ENCODE measurements at places on chromosomes 5 and 9.

- DNase-seq, result no peak
Measured at GRCh38 chr9:121735793-121736770, 84.6 kb downstream of the DAB2IP start.

- DNase-seq, result peak; percentile 42
Measured at GRCh38 chr9:77433675-77434445, 214.3 kb downstream of the GNA14 start.

GRCh38 chr5:96079075-96079474 is 117.4 kb upstream of the ELL2 start:
- DNase-seq, result no peak

- DNase-seq, result no peak
Measured at GRCh38 chr5:150227036-150227435, 37.2 kb downstream of the SLC6A7 start.

GRCh38 chr5:1216211-1216917 is 8.8 kb upstream of the SLC6A18 start:
- DNase-seq, result no peak

- no peak for DNase-seq
Measured at GRCh38 chr9:77498891-77499290, 149.2 kb downstream of the GNA14 start.

DNA sequence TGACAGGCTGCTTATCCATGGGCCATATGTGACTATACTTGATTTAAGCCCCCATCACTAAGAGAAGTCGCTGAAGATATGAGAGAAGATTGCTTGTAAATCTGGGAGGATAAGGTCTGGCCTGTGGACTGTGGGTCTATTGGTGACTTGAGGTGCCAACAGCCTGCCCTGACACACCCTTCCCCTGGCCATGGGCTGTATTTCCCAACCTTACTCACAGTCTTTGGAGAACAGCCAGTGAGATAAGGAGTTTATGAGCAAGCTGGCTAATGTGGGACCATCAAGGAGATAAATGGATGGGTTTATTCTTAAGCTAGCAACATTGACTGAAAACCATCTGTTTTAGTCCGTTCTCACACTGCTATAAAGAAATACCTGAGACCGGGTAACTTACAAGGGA is 231.3 kb downstream of the ZSWIM6 start:
- no peak for DNase-seq

- no peak for DNase-seq
Measured at GRCh38 chr9:95116002-95116807, 201.3 kb downstream of the FANCC start.

- no peak for DNase-seq
Measured at GRCh38 chr5:43514471-43514815, 505 bp downstream of the C5orf34 start.

DNA sequence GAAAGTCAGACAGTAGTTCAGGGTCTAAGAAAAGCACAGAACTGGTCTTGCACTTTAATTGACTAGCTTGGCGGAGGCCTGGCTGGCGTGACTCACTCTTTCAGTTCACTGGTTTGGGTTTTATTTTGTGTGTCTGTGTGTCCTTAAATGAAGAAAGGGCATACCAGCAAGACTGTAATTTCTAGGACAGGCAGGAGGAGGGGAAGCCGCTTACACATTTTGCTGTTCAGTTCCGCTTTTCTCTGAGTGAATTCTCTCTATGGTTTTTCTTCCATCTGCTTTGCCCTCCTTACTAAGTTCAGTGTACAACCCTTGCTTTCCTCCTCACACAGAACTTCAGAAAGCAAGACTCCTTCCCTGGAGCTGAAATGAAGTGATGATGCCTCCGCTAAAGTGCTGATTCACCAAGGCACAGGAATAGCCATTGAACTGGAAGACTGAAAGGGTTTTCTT is 150.8 kb downstream of the MEF2C start:
- no peak for DNase-seq

GRCh38 chr5:173664154-173664526 is 47.7 kb upstream of the BOD1 start:
- peak; percentile 35 for DNase-seq

GRCh38 chr5:473551-474192 is 30.7 kb downstream of the EXOC3 start:
- no peak for DNase-seq

- no peak for DNase-seq
Measured at GRCh38 chr5:135127439-135128240, 93.6 kb upstream of the PITX1 start.

DNA sequence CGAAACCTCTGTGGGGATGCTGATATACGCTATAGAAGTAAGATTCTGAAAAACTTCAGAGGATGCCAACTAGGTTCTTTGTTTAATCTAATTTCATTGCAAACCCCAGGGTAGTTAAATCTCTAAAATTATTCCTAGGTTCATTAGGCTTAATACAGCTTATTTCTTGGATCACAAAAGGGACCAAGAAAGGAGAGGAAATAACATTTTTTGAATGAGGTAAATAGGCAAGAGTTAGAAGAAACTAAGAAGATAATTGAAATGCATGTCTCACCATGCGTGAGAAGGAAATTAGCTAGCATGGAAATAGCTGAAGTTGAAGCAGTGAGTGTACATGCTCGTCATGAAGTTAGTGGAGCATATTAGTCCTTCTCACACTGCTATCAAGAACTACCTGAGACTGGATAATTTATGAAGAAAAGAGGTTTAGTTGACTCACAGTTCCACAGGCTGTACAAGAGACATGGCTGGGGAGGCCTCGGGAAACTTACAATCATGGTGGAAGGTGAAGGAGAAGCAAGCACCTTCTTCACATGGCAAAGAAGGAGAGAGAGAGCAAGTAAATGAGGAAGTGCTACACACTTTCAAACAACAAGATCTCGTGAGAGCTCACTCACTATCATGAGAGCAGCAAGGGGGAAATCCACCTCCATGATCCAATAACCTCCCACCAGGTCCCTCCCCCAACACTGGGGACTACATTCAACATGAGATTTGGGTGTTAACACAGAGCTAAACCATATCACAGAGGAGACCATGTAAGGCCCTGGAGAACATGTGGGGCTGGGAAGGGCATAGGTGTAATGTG is 125.1 kb upstream of the OSMR start:
- no peak for DNase-seq

DNA sequence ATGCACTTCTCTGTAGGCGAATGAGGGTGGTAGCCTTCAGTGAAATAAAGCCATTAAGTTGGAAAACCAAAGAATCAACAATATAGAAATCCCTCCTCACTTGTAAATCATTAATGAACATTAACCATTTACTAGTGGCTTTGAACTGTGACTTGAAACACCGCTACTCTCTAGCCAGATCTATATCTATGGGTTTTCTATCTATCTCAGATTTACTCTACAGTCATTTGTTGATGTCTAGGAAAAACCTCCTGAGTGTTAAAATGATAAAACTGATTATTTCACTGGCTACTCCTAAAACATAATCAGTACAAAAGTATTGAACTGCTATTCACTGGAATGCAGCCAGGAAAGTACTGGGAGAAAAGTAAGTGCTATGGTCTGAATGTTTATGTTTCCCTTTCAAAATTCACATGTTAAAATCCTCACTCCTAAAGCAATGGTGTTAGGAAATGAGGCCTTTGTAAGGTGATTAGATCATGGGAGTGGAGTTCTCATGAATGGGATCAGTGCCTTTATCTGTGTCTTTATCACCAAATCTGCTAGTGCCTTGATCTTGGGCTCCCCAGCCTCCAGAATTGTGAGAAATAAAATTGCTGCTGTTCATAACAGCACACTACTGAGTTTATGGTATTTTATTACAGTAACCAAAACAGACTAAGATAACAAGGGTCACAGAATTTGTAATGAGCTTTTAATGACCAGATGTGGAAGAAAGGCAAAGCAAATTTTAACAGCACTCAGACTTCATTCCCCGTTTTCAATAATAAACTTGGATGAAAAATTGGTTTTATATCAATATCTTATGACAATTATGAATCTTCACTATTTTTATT is 8.6 kb upstream of the OXCT1 start:
- no peak for DNase-seq

GRCh38 chr9:93260263-93261066 is 76.5 kb downstream of the WNK2 start:
- no peak for DNase-seq

DNA sequence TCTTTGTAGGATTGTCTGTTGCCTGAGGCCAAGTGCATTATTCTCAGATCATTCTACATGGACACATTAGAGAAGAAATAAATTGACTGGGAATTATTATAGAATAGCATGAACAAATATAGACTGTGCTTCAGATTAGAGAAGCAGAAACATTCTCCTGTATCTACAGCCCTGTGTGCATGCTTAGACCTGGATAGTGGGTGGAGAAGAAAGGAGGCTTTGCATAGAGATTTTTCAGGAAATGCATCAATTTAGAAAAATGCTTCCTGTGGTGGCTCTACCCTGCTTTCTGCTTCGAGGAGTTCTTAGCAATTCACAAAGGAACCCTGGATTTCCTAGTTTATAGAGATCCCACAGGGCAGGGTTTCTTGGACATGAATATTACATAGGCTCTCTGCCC is 66.7 kb downstream of the IRX1 start:
- no peak for DNase-seq

DNA sequence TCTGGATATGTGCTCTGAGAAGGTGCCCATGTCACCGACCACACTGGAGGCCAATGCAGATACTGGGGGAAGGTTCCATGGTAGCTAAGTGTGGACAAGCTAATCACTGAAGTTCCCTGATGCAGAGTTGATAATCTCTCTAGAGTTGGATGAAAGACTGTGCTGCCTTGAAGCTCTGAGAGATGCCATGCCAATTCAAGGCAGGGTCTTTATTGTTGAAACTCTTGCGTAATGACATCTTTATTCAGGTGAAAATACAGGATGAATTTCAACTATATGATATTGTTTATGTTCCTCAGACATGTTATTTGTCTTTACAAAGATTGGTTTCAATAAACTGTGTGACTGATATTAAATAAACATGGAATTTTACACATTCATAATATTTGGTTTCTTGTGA is 167.6 kb upstream of the TMEM161B start:
- DNase-seq, result no peak

Data from caudate nucleus (tissue), 63 donors.